ENCODE measurements at places on chromosomes 2 and 18.

DNA sequence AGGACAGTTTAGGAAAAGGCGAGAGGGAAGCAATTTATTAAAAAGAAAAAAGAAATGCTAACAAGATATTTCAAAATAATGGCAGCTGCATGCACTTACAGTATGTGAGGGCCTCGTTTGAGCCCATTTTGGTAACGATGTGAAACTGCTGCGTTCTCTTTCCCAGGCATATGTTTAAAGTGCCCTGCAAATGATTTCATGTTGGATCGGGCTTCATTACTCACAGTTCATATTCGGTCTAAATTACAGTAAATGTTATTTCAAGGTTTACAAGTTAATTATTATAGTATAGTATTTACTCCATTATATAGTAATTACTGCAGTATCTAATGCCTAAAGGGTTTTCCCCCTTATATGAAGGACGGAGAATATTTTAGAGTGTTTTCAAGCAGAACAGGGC, 679.1 kb downstream of the BCL11A start:
- peaks cover under 1% of the 10 kb centered on the region for H3K4me1 ChIP-seq
- no peaks in the 10 kb centered on the region for H3K36me3 ChIP-seq
- no peak overlapping the region for H3K4me3 ChIP-seq
- no peaks in the 10 kb centered on the region for H3K27me3 ChIP-seq

- no peak for DNase-seq
- H3K36me3 ChIP-seq: no peaks in the 10 kb centered on the region
- no peaks in the 10 kb centered on the region for H3K27me3 ChIP-seq
- peaks cover 16% of the 10 kb centered on the region for H3K4me1 ChIP-seq
- H3K27ac ChIP-seq: no peak overlapping the region
- H3K4me3 ChIP-seq: no peak overlapping the region
Observed at GRCh38 chr2:217875138-217875537, 127.7 kb downstream of the TNS1 start.

DNA sequence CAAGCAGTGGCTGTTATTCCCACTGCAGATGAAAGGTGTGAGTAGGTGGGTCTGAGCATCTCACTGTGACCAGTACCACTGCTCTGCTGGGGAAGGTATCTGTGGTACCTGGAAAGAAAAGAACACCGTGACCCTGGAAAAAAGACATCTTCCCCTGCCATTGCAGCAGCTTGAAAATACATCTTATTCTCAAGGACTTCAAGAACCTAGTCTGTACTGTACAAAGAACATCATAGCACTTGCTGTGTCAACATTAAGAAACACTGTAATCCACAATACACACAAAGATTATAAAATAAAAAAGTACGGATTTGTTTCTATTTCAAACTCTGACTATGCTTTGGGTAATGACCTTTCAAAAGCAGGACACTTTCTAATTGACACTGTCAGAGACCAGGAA, 28.9 kb downstream of the C2orf76 start:
- no peaks in the 10 kb centered on the region for H3K36me3 ChIP-seq
- no peak for DNase-seq
- H3K27ac ChIP-seq: no peak overlapping the region
- H3K27me3 ChIP-seq: no peaks in the 10 kb centered on the region
- no peak overlapping the region for H3K4me3 ChIP-seq
- no peaks in the 10 kb centered on the region for H3K4me1 ChIP-seq

DNA sequence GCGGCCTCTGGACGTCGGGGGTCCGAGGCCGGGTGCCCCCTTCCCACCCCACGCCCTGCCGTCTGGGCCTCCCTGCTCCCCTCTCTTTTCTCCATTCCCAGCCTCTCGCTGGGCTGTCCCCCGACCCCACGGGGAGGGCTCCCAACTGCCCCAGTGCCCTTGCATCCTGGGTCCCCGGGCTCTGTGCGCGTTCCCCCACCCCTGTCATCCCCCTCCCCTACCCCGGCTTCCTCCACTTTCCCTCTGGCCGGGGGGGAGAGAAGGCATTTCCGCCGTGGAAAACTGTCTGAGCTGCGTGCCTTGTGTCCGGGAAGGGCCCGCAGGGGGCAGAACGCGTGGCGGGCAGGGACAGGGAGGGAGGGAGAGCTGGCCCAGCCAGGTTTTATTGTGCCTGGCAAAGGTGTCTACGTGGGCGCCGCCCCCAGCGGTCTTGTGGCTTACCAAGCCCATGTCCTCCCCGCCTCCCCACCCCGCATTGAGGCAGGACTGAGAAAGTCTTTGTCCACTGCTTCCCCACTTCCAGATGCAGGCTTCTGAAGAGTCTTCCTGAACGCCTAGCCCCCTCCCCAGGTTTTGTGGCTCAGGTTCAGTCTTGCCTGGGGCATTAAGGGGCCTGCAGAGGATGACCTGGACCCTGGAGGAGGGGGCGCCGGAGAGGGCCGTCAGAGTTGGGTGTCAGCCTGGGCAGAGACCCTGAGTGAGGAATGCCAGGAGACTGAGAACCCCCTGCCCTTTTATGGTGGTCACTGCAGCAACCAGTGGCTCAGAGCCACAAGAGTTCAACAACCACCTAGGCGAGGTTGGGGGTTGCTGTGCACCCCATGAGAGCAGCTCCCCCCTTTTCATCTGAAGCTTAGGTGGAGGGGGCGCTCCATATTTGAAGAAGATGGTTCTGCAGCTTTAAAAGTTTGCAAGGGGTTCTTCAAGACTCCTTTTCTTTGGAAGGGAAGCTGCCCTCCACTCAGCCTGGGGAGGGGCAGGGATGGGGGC, 1.3 kb downstream of the ITM2C start:
- H3K4me3 ChIP-seq: peak overlapping the region; percentile 91
- H3K4me1 ChIP-seq: peaks cover 53% of the 10 kb centered on the region
- no peak for DNase-seq
- H3K27ac ChIP-seq: peak overlapping the region; percentile 94

- no peak overlapping the region for H3K4me3 ChIP-seq
- no peak overlapping the region for H3K27ac ChIP-seq
- DNase-seq: no peak
- peaks cover 12% of the 10 kb centered on the region for H3K4me1 ChIP-seq
Observed at GRCh38 chr2:230828272-230828961, 36.3 kb upstream of the ITM2C start.

DNA sequence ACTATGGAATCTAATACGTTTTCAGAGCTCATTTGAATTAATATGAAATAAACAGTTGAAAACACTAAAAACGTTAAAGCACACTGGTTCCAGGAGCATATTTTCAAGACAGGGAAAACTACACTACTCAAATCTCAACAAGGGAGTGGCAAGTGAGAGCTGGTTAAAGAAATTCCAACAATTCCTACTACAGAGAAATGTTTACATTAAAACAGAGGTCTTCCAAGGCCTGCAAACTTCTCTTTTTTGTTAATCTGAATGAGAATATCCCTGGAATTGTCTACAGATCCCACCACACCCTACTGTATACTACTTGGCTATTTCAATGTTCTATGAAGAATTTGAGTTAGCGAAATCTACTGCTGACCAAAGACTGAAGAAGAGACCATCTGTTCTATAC, 231.5 kb downstream of the ZEB2 start:
- H3K4me3 ChIP-seq: no peak overlapping the region
- H3K27me3 ChIP-seq: no peaks in the 10 kb centered on the region
- no peak overlapping the region for H3K27ac ChIP-seq
- no peak for DNase-seq

GRCh38 chr2:161173541-161174194, 13.4 kb downstream of the TANK start:
- no peaks in the 10 kb centered on the region for H3K4me1 ChIP-seq
- H3K27me3 ChIP-seq: no peaks in the 10 kb centered on the region
- peaks cover 30% of the 10 kb centered on the region for H3K36me3 ChIP-seq
- H3K4me3 ChIP-seq: no peak overlapping the region

- H3K4me1 ChIP-seq: peaks cover 23% of the 10 kb centered on the region
- H3K36me3 ChIP-seq: no peaks in the 10 kb centered on the region
- H3K4me3 ChIP-seq: peak overlapping the region; percentile 36
- peaks cover 3% of the 10 kb centered on the region for H3K27me3 ChIP-seq
- DNase-seq: no peak
Observed at GRCh38 chr2:238863749-238864206, 15.9 kb downstream of the TWIST2 start.

DNA sequence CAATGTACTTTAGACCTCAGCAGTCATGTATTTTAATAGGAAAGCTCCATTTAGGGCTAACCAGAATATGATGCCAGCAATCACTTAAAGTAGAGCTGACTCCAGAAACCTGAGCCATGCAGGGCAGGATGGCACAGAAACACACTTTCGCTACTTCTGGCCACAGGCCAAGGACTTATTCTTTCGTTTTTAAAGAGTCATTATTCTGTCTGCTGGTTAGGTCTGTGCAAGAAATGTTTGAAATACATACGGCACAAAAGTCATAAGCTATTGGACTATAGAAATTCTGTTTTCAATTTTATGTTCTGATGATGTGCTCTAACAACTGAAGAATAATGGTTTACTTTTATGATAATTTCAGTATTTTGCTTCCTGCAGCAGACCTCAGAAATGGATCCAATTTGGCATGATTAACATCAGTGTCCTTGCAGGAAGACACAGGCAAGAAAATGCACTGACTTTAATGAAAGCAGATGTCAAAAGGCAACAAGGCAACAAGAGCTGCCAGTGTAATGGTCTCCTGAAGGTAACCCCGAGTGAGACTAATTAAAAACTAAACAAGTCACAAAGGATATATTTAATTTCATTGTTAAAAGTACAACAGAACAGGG, 114.4 kb upstream of the CHRNA1 start:
- DNase-seq: no peak
- no peaks in the 10 kb centered on the region for H3K27me3 ChIP-seq
- H3K4me3 ChIP-seq: no peak overlapping the region

DNA sequence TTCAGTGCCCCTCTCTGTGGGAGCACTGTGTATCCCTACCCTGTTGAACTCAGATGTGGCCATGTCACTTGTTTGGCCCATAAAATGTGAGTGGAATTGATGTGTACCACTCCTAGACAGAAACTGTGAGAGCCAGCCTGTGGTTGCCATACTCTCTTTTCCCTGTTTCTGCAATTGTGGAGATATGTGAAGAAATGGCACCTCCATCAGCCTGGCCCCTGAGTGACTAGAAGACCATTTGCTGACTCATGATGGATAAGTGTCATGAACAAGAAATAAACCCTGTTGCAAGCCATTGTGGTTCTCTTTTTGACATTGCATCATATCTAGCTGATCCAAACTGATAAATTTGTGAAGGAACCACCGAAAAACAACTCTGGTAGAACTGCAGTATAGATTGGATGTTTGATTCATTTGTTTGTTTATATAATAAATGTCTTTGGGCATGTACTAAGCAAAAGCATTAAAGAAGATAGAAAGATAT, 214.5 kb upstream of the FBXO11 start:
- no peak overlapping the region for H3K4me3 ChIP-seq
- no peaks in the 10 kb centered on the region for H3K36me3 ChIP-seq
- no peak for DNase-seq
- peaks cover 8% of the 10 kb centered on the region for H3K4me1 ChIP-seq

GRCh38 chr2:239393941-239394340, 6.9 kb downstream of the HDAC4 start:
- H3K4me1 ChIP-seq: peaks cover 56% of the 10 kb centered on the region
- peaks cover 6% of the 10 kb centered on the region for H3K36me3 ChIP-seq
- no peaks in the 10 kb centered on the region for H3K27me3 ChIP-seq

GRCh38 chr2:20141056-20141762, 83.7 kb downstream of the SDC1 start:
- H3K27me3 ChIP-seq: no peaks in the 10 kb centered on the region
- H3K4me1 ChIP-seq: peaks cover 37% of the 10 kb centered on the region
- H3K4me3 ChIP-seq: no peak overlapping the region

GRCh38 chr2:161045726-161046125, 114.5 kb upstream of the TANK start:
- no peak for DNase-seq
- no peak overlapping the region for H3K27ac ChIP-seq
- H3K27me3 ChIP-seq: no peaks in the 10 kb centered on the region
- H3K4me3 ChIP-seq: no peak overlapping the region

DNA sequence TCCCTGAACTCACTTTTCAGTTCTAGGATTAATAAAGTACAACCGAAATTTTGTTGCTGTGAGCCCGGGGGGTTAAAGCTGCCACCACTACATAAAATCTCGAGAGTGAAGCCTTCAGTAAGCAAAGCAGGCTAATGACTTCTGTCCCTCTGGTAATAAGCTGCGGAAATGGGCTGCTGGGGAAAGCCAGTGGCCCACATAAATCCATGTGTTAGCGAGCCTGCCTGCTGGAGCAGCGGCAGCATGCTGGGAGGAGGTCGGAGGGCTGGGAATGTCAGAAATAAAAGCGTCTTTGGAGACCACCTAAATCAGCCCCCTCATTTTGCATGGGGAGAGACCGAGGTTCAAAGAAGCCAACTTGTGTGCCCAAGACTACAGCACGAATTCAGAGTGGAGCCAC, 371.7 kb downstream of the TNS1 start:
- no peaks in the 10 kb centered on the region for H3K36me3 ChIP-seq
- H3K27ac ChIP-seq: no peak overlapping the region
- H3K4me3 ChIP-seq: no peak overlapping the region
- no peak for DNase-seq

DNA sequence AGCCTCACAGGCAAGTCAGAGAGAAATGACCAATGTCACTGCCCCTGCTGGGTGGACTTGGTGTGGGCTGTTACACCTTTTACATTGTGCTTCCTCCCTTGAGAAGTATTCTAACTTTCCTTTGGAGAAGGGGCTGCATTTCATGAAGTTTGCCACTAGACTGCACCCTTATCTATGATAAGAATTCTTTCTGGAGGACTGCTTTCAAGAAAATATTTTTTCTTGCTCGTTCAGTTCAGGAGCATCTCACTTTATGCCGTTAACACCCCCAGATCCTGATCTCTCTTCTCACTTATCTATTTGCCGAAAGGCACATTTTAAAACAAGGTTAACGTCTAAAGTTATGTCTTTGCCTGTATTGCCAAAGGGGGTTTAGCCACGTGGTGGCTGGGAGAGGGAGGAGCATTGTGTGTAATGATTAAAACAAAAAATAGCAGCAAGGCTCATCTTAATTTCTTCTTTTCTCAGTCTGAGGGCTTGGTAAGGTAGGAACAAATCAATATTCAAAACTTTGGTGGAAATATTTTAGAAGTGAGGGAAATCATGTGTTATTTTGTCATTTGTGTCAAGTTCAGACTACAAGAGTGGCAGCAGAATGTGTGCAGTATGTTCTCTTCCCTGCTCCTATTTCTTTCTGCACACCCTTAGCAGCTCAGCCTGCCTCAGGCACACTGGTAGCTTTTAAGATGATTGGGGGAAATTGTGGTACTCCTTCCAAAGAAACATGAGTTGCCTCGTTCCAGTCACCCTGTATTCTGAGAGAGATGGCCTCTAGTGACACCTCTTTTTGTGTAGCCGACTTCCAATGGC, 1.6 kb upstream of the IGFBP5 start:
- peak overlapping the region; percentile 91 for H3K4me3 ChIP-seq
- H3K27me3 ChIP-seq: no peaks in the 10 kb centered on the region
- no peak for DNase-seq
- peaks cover 24% of the 10 kb centered on the region for H3K4me1 ChIP-seq

- no peaks in the 10 kb centered on the region for H3K27me3 ChIP-seq
- no peak for DNase-seq
- H3K4me3 ChIP-seq: no peak overlapping the region
- H3K4me1 ChIP-seq: no peaks in the 10 kb centered on the region
Observed at GRCh38 chr2:168694173-168694572, 108.3 kb upstream of the NOSTRIN start.
